ENCODE measurements at places on chromosomes 4 and X.

GRCh38 chrX:19190902-19191301 is 68.6 kb upstream of the ADGRG2 start:
- H3K36me3 ChIP-seq, result no peaks in the 10 kb centered on the region
- peaks cover 4% of the 10 kb centered on the region for H3K27me3 ChIP-seq
- H3K27ac ChIP-seq, result no peak overlapping the region
- H3K4me1 ChIP-seq, result no peaks in the 10 kb centered on the region
- DNase-seq, result no peak

- H3K27ac ChIP-seq, result no peak overlapping the region
- H3K27me3 ChIP-seq, result peaks cover 42% of the 10 kb centered on the region
- DNase-seq, result no peak
- no peak overlapping the region for H3K4me3 ChIP-seq
- no peaks in the 10 kb centered on the region for H3K4me1 ChIP-seq
Measured at GRCh38 chrX:110432091-110432905, 73.7 kb downstream of the RTL9 start.

- no peak overlapping the region for H3K4me3 ChIP-seq
- no peaks in the 10 kb centered on the region for H3K36me3 ChIP-seq
- H3K27me3 ChIP-seq, result peaks cover 6% of the 10 kb centered on the region
Measured at GRCh38 chrX:51024106-51024696, 113.7 kb downstream of the BMP15 start.

DNA sequence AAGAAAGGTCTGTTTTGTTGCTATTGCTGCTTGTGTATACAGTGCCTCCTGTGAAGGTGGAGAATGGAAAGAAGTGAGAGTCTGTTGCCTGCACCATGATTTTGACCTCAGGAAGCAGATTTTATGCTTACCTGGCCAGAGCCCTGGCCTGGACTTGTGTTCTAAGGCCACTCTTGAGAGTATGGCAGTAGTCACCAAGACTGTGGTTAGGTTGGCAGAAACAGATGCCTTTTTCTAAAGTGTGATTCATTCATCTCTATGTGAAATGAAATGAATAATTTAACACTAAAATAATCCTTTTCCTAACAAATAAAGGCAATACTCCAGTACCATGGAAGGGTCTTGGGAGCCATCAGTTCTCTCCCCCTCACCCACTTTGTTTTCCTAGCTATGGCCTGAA is 161.8 kb downstream of the DCLK2 start:
- H3K36me3 ChIP-seq, result peaks cover 3% of the 10 kb centered on the region
- H3K27me3 ChIP-seq, result no peaks in the 10 kb centered on the region
- no peak for DNase-seq
- H3K27ac ChIP-seq, result peak overlapping the region; percentile 18

DNA sequence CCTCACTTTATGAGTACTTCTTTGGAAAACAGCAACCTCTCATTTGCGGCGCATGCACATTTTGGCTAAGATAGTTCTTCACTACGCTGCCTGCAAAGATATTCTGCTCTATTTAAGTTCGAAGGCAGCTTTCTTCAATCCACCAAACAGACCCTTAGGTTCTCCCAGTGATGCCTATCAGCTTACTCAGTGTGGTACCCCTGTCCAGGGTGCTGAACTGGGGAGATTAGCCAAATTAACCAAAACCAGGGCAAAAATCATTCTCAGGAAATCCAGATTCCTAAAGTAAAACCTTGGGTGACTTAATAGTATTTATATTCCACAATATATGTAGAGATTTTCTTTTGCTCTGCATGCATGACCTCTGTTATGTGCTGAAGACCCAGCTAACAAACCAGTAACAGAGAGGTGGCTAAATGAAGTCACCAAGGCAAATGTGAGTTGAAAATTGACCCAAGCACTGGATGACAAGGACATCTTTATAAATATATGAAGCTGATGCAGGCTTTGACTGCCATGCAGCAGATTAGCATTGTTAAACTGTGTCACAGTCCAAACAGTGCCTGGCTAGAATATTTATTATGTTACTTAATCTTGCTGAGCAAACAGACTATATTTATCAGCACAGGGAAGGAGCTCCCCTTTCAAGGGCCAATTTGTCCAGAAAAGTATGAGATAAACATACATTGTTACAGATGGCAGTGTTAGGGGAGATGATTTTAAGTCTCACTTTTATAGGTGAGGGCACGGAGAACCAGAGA is 418.2 kb downstream of the STIM2 start:
- DNase-seq, result no peak
- no peaks in the 10 kb centered on the region for H3K4me1 ChIP-seq
- H3K36me3 ChIP-seq, result no peaks in the 10 kb centered on the region

DNA sequence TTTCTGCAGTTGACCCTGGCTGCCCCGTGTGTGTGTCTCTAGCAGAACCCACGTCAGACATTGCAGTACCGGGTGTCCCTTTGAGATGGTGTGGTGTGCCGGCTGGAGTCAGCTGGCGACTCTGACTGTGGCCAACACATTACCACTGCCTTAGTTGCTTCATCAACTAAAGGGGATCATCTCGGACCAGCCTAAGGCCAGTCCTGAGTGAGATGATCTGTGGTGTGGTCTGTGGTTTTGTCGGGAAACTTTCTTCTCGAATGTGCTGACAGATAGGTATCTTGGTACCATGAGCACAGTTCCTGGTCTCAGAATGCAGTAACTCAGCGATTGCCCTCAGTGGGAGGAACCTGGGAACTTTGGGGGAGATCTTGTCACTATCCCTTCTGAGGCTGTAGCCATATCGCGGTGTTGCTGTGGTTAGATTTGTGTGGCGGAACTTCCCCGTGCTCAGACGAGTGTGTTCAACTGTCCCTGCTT is 15.8 kb downstream of the TBC1D14 start:
- H3K27ac ChIP-seq, result no peak overlapping the region
- peaks cover 11% of the 10 kb centered on the region for H3K36me3 ChIP-seq
- peak; percentile 25 for DNase-seq
- no peaks in the 10 kb centered on the region for H3K4me1 ChIP-seq
- H3K4me3 ChIP-seq, result no peak overlapping the region
- H3K27me3 ChIP-seq, result no peaks in the 10 kb centered on the region

DNA sequence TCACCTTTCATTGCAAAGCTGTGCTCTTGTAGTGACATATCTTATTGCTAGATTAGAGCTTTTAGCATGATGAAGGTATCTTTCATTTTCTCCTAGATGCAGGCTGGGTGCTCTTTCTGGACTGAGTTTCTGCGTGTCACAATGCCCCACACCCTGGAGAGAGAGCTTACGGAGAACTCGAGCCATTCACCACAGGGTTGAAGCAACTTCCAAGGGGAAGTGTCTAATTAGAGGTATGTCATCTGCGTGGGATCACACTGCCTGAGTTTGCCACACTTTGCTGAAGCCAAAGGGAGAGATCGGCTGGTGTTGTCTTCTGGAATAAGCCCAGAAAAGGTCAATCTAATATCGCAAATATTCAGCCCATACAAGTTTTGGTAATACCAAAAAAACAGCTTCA is 179.3 kb upstream of the MBNL3 start:
- H3K4me1 ChIP-seq, result no peaks in the 10 kb centered on the region
- H3K27me3 ChIP-seq, result peaks cover 4% of the 10 kb centered on the region
- no peaks in the 10 kb centered on the region for H3K36me3 ChIP-seq
- H3K27ac ChIP-seq, result no peak overlapping the region
- DNase-seq, result no peak

DNA sequence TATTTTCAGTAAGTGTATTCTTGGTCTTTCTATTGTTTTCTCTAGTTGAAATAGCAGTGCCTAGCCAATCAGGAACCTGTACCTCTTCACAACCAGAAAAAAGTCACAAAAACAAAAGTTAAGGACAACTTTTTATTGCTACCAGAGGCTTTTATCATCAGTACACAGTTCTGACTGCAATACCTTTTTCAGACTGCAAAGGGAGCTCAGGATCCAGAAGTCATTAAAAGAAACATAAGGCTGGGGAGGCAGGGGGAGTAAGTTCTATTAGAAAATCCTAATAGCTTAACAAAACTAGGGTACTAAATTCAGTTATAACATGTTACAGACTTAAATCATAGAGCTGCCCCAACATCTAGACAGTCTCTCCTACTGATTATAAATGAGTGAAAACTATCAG is 28.8 kb downstream of the CCNI start:
- peaks cover 15% of the 10 kb centered on the region for H3K4me1 ChIP-seq
- DNase-seq, result peak; percentile 39
- H3K36me3 ChIP-seq, result peaks cover 45% of the 10 kb centered on the region
- H3K27me3 ChIP-seq, result no peaks in the 10 kb centered on the region
- no peak overlapping the region for H3K27ac ChIP-seq
- no peak overlapping the region for H3K4me3 ChIP-seq

- no peaks in the 10 kb centered on the region for H3K4me1 ChIP-seq
- no peak overlapping the region for H3K4me3 ChIP-seq
- H3K27me3 ChIP-seq, result no peaks in the 10 kb centered on the region
- no peak for DNase-seq
Measured at GRCh38 chrX:54811301-54811885, 3.8 kb downstream of the MAGED2 start.

DNA sequence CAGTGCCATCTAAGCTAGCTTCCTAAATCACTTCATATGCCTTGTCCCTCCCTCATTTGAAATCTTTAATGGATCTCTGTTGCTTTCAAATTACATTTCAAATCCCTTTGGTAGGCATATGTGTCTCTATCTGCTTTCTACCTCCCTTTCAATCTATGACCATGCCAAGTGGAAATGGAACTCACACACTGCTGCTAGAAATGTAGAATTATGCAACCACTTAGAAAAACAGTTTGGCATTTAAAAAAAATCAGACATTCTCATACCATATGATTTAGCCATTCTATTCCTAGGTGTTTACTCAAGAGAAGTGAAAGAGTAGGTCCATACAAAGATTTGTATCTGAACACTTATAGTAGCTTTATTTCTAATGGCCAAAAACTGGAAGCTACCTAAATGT is 413.5 kb upstream of the INTU start:
- H3K27ac ChIP-seq, result no peak overlapping the region
- no peak overlapping the region for H3K4me3 ChIP-seq
- no peak for DNase-seq

- H3K4me1 ChIP-seq, result no peaks in the 10 kb centered on the region
- DNase-seq, result no peak
- no peak overlapping the region for H3K4me3 ChIP-seq
- no peaks in the 10 kb centered on the region for H3K27me3 ChIP-seq
- H3K36me3 ChIP-seq, result no peaks in the 10 kb centered on the region
Measured at GRCh38 chrX:83771664-83772063, 89.3 kb upstream of the CYLC1 start.

DNA sequence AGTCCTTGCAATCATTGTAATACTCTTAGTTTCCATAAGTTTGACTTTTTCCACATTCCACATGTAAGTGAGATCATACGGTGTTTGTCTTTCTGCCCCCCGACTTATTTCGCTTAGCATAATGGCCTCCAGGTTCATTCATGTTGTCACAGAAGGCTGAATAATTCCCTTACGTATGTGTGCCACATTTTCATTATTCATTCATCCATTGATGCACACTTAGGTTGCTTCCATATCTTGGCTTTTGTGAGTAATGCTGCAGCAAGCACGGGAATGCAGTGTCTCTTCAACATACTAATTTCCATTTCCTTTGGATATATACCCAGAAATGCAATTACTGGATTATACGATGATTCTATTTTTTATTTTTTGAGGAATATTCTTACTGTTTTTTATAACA is 22.0 kb upstream of the VEGFC start:
- H3K4me1 ChIP-seq, result peaks cover 26% of the 10 kb centered on the region
- H3K27ac ChIP-seq, result peak overlapping the region; percentile 88

- peaks cover 8% of the 10 kb centered on the region for H3K4me1 ChIP-seq
- DNase-seq, result no peak
- H3K36me3 ChIP-seq, result no peaks in the 10 kb centered on the region
- no peak overlapping the region for H3K4me3 ChIP-seq
Measured at GRCh38 chr4:41509451-41509866, 28.5 kb upstream of the LIMCH1 start.

- DNase-seq, result no peak
- H3K36me3 ChIP-seq, result peaks cover 14% of the 10 kb centered on the region
- no peak overlapping the region for H3K27ac ChIP-seq
- no peaks in the 10 kb centered on the region for H3K27me3 ChIP-seq
Measured at GRCh38 chr4:184397516-184398163, 76.7 kb downstream of the IRF2 start.

GRCh38 chr4:123832173-123833026 is 435.8 kb downstream of the SPRY1 start:
- no peaks in the 10 kb centered on the region for H3K36me3 ChIP-seq
- peak overlapping the region; percentile 34 for H3K4me3 ChIP-seq
- peak; percentile 59 for DNase-seq
- H3K27ac ChIP-seq, result peak overlapping the region; percentile 99

DNA sequence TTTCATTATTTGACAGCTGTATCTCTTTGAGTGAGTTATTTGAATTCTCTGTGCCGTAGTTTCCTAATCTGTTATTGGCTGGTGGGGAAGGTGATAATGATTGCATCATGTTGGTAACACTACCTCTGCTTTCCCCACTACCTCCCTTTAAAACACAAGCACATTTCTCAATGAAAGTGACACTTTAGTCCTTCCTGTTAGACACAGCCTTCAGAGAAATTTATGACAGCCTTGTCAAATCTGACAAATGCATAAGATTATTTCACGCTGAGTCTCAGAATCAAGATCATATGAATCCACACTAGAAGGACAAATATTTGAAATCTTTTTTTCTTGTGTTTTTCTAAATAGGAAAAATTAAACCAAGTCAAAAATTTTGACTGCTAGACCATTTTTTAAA is 896.1 kb downstream of the CENPC start:
- DNase-seq, result no peak
- H3K36me3 ChIP-seq, result no peaks in the 10 kb centered on the region
- H3K4me1 ChIP-seq, result no peaks in the 10 kb centered on the region
- no peaks in the 10 kb centered on the region for H3K27me3 ChIP-seq

DNA sequence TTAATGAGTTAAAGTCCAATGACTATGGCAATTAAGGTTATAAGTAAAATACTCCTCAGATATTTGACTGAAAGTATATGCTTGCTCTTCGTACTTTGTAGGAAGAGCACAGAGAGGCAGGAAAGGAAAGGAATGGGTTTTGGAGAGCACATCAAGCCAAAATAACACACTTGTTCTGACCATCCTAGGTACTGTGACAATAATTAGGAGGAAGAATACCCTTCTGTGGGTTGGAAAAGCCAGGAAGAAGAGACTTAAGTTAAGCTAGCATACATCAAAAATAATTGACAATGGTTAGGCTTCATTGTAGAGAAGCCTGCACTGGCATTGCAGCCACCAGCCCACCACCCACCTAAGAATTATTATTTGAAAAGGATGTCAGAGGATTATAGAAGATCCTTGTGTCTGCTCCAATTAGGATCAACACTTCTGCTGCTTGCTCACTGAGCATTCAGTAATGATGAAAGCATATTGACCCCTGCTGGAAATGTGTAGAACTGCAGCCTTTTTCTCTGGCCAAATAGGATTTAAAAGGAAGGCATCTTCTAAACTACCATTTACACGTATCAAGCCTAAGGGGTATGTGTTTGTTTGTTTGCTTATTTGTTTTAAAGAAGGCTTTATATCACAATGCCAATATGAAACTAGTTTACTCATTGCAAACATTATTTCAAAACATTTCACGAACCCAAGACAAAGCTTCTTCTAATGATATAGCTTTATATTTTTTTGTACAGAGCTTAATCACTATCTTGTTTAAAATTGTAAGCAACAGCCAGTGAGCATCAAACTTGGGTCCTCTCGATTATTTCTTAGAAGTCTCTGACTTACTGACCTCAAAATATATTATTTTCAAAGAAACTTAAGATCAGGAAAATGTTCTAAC is 286.2 kb upstream of the TET2 start:
- DNase-seq, result peak; percentile 77
- H3K4me1 ChIP-seq, result no peaks in the 10 kb centered on the region
- no peaks in the 10 kb centered on the region for H3K27me3 ChIP-seq
